Fibroblast of skin of scalp (primary cell): ENCODE measurements at places on chromosomes 1 and 21.

- DNase-seq = no peak
Observed at GRCh38 chr21:36552434-36552785, 72.5 kb upstream of the CLDN14 start.

DNA sequence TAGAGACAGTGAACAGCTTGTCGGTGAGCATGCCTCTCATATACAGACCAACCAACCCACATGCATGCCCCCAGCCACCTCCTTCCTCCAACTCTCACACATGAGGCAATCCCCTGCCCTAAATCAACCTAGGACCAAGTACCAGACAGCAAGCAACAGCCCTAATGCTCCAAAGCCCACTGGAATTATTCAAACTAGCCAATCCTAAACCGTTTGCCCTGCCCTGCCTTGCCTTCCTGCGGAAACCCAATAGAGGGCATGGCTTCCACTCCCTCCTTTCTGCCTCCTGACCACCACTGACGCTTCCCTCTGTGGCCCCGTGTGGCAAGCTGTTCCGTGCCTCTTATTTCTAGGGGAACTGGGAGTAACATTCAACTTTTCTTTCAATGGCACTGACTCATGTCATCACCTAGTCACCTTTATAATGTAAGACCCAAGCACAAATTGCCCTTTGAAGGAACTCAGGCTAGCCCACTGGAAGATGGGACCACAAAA is 129.3 kb upstream of the GJB5 start:
- DNase-seq = no peak

GRCh38 chr1:36885540-36886357 is 148.6 kb downstream of the GRIK3 start:
- no peak for DNase-seq

DNA sequence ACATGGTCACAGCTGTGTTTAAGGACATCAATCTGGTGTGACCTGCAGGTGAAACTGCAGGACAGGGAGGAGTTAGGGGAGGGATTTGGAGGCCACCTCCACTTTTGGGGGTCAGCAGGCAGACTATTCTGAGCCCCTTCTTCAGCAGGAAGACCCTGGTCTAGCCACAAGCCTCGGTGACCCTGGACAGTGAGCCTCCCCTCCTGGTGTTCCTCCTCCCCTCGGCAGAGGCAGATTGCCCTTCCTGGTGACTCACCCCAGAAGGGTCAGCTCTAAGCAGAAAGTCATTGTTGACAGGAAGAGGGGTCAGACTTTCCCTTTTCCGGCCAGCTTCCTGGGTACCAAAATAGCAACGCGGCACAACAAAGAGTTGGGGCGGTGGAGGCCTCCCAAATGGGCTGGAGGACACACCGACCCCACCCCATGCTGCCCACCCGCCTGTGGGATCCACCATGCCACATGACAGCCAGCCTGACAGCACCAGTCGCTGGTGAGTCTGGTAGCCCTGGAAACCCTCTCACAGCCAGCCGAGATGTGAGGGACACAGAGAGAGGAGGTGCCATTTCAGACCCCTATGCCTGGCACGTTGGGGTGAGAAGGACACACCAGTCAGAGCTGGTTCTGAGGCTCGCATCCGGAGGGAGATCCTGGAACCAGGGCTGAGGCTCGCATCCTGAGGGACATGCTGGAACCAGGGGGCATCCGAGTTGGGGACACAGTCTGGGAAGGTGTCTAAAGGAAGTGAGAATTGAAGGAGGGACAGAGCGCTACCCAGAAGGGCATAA is 14.7 kb upstream of the CSF1 start:
- no peak for DNase-seq

DNA sequence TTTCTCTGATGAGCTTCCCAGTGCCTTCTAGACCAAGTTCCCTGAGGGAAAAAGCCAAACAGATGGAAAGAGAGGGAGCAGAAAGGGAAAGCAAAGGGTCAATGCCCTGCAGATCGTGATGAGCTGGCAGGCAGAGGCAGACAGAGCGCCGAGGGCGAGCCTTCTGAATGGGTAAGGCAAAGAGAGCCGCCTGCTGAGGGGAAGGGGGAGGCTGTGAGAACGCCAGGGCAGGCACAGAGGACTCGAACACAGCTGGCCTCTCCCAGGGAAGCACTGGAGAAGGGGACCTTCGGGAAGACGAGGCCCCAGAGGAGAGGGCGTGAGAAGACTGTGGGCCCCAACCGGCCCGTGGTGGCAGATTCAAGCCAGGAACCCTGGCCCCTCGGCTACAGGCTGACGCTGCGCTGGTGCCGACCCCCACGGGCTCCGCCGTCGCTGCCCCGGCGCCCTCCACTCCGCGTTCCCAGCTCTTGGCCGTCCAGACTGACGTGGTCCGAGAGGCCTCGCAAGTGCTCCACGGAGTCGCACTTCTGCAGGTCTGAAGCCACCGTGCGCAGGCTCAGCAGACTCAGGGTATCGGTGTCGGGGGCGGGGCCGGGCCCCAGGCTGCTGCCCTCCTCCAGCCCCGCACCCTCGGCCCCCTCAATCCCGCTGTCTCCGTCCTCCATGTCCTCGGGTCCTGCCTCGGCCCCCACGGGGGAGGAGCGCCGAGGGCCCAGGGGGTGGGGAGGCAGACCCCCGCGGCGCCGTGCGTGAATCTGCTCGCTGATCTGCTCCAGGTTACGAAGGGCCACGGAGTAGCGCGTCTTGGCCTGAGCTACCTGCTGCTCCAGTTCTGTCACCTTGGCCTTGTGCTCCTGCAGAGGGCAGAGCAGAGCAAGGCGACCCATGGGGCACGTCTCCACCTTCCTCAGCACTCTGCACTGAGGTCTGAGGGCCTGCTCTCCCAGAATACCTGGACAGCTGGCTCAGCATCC is 13.9 kb downstream of the SH3BP5L start:
- no peak for DNase-seq

GRCh38 chr1:241532864-241533263 is 686 bp downstream of the KMO start:
- DNase-seq = no peak

- DNase-seq = no peak
Observed at GRCh38 chr1:99369154-99369553, 104.9 kb downstream of the PLPPR4 start.

DNA sequence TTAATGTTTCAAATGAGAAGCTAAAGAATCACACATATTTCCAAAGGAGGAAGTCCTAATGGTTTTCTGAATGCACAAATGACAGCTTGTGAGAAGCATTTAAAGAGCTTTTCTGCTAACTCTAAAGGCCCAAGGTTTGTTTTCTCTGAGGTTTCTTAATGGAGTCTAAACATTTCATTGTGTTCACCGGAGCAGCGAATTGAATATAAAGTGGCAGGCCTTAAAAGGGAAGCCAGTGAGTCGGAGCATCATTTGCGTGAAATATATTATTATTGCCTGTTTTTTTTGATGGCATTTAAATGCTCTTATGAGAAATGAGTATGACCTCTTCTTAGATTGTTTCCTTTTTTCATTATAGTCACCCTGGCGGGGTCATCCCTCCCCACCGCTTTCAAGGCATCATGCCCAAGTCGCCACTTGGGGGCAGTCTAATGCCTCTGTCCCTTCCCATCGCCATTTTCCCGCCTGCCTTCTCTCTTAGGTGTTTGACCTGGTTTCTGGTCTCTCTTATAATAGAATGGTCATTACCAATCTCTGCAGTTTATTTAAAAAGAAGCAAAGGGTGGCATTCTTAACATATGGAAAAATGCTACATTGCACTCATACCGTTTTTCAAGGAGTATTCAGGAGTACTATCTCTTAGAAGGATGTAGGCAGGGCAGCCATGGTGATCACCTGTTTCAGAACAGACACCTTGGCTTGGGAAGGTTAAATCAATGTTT is 25.3 kb upstream of the OVAAL start:
- peak; percentile 55 for DNase-seq
